ENCODE measurements at places on chromosomes 13 and 19.
A peak's percentile ranks its signal among the peaks of the same experiment; 100 is the strongest.

DNA sequence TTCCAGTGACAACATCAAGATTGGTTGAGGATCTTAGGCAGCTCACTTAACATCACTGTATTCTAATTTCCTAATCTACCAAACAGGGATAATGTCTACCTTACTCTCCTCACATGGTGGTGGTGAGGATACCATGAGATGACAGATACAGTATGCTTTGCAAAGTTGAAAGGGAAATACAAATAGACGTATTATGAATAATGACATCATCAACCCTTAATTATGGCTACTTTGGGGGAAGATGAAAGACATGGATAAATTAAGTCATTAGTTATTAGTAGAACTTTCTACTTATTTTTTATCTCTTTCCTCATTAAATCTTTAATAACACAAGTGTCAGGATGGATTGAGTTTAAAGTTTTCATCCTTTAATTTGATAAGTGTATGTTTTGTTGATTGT, 532.5 kb downstream of the KLF12 start:
- no peak for DNase-seq

GRCh38 chr13:26074706-26075105, 22.9 kb upstream of the SHISA2 start:
- no peak for DNase-seq

- DNase-seq: no peak
Observed at GRCh38 chr13:80712026-80712425, 371.1 kb upstream of the SPRY2 start.

- no peak for DNase-seq
Observed at GRCh38 chr19:41697198-41697855, 9.3 kb upstream of the CEACAM7 start.

DNA sequence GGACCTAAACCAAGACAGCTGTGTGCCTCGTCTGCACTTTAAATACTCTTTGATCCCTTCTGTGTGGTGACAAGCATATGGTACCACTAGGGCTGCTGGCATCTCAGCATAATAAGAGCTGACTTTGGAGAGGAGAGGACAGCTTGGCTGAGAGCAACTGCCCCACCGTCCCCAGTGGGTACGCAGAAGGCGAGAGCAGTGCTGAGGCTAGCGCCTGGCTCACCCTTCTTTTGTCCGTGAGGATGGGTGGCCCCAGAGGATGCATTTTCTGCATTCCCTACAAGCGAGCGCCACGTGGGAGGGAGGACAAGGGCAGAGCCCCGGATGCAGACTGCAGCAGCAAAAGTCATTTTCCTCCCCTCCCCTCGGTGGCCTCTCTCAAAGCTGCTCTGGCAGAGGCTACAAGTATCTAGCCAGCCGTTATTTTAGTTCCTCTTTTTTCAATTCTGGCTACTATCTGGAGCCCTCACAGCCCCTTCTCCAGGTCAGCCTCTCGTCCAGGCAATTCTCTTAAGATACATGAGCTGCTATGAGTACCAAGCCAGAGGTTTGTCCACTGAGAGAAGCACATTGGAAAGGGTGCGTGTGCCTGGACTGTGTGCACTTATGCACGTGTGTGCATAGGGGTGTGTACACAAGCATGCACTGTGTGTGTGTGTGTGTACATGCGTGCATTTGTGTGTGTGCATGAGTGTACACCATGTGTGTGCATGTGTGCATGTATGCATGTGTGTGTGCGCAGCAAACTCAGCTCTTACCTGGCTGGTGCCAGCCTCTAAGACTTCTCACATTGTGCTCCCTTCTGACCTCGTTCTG, 51.3 kb downstream of the RAB20 start:
- DNase-seq: no peak

DNA sequence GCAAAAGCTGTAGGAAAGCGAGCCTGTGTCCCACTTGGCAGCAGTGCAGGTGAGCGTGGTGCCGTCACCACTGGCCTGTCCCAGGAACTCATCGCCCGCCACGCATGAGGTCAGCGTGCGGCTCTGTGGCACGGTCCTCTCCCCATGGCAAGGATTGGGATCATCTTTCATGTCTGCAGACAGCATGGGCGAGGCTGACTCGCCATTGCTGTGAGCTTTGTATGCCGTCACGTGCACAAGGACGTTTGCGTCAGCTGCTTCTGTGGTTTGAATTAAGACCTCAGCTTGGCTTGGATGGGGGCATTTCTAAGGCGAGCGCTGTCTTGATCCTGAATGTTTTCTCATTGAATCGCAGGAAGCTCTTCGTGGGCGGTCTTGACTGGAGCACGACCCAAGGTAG, 9.8 kb downstream of the DAZAP1 start:
- DNase-seq: no peak

DNA sequence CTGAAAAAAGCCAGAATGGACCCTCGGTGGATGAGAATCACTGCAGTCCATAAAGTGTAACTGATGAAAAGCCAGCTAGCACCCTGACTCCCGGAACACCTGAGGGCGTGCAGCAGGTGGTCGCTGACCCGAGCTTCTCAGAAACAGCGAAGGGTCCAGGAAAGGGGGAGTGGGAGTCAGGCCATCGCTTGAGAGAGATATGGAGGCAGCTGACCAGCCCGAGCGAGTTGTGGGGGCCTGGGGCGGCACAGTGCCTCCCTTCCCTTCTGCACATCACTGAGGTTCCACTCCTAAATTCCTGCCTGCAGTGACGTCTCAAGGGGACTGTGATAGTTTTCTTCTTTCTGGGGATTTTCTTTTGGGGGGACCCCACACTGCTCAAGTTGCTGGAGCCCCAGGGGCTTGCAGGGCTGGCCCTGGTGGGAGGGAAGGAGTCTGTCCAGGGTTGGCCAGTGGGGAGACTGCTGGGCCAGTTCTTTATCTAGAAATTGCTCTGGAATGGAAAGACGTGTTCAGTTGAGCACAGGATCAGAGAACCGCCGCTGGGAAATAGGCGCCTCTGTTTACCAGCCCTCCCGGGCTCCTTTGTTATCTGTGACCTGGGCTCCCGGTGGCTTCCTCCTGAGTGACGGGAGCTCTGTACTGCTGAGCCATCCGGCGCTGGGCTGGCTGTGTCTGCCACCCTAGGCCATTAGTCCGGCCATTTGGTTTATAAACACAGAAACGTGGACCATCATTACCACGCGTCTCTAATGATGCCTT, 71.3 kb downstream of the RAB20 start:
- no peak for DNase-seq

GRCh38 chr13:22644941-22645340, 535.8 kb upstream of the SGCG start:
- DNase-seq: no peak

DNA sequence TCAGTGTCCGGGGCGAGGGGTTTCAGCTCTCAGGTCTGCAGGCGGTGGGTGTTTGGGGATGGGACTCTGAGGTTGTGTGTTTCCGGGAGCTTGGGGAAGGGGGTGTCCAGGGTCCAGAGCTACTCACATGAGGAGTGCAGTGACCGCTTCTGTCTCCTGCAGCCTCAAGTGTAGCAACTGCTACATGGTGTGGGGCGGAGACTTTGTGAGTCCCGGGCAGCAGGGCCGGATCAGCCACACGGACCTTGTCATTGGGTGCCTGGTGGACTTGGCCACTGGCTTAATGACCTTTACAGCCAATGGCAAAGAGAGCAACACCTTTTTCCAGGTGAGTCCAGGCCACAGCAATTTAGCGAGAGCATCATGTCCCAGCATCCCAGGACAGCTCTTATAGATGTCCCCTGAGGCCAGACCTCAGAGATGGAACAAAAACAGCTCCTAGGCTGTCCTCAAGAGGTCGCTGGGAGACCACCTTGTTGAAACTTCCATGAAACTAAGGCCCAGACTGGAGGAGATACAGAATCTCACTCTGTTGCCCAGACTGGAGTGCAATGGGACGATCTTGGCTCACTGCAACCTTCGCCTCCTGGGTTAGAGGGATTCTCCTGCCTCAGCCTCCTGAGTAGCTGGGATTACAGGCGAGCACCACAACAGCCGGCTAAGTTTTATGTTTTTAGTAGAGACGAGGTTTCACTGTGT, 44.9 kb downstream of the RYR1 start:
- peak; percentile 39 for DNase-seq

- DNase-seq: no peak
Observed at GRCh38 chr13:34430294-34430693, 511.8 kb upstream of the NBEA start.

GRCh38 chr19:33273881-33274662, 28.3 kb downstream of the CEBPA start:
- DNase-seq: no peak

DNA sequence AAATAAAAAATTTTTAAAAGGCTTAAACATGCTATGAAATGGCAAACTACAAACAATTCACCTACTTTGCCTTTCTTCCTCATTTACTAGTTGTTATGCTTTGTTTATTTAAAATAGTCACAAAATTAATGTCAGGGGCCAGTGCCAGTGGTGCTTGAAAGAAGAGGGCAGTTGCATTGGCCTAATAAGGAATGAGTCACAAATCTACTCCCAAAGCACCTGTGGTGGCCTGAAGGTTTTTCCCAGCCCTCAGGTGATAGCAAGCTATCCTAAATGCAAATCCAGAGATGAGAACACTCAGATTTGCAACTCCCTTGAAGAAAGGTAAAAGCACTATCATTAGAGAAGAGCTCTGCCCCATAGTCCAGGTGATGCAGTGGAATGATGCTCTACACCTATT, 103.6 kb downstream of the MBNL2 start:
- no peak for DNase-seq

DNA sequence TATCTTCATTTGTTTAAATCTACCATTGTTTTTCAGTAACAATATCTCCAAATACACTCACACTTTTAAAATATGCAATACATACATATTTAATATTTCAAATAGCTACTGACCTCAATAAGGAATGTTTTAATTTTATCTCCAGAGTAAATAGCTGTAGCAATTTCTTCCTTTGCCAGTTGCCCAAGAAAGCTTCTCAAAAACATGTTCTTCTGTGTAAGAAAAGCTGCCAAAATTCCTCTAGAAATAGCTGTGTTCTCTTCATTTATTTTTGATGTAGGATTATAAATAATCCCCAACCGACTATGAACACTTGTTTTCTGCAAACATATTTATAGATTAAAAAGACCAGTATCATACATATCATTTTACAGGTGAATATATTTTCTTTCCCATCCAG, 150.5 kb downstream of the UGGT2 start:
- DNase-seq: no peak

- DNase-seq: no peak
Observed at GRCh38 chr13:107395927-107396662, 819.2 kb downstream of the LIG4 start.

- no peak for DNase-seq
Observed at GRCh38 chr13:77595166-77595810, 59.8 kb downstream of the SCEL start.

DNA sequence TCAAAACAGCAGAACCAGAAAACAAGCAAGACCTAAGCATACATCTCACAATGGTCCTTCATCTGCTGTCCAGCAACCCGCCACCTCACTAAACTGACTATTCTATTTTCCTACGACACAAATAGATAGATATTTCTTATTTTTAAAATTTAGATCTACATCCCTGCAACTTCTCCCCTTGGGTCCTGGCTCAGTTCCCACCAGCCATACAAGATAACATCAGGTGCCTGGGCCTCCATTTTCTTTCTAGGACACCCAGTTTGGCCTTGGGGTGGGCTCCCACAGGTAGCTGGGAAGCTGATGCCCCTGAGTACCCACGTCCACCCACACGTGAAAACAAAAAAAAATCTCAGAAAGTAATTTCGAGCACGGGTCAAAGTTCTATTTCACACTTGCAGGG, 47.6 kb downstream of the TGDS start:
- DNase-seq: no peak

GRCh38 chr19:32781280-32781679, 61.7 kb downstream of the TDRD12 start:
- no peak for DNase-seq

GRCh38 chr13:102645701-102646100, 48.9 kb downstream of the TPP2 start:
- DNase-seq: no peak

DNA sequence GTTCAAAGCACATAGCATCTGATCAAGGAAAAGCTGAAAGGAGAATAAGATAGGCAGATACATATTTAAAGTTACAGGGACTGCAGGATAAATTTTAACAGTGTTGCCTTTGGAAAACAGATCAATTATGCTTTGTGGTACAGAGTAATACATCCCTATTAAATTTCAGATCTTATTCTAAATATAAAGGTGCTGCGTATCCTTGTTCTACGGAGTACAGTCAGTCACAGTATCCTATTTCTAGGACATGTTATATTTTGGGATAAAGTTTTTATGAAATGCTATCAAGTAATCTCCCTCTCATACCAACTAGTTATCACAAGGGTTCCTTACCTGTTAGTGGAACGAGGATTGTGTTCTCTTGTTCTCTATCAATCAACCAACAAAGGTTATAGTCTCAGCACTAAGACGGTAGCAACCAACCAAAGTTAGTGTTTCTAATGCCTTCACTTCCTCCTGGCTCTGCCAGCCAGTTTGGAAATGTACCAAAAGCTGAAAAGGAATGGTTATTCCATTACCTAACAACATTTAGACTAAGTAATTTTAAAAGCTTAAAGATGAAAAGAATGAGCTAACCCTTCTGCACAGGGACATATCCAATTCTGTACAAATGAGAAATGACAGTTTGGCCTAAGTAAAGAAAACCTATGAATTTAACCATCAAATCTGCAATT, 35.2 kb downstream of the TSC22D1 start:
- DNase-seq: no peak

DNA sequence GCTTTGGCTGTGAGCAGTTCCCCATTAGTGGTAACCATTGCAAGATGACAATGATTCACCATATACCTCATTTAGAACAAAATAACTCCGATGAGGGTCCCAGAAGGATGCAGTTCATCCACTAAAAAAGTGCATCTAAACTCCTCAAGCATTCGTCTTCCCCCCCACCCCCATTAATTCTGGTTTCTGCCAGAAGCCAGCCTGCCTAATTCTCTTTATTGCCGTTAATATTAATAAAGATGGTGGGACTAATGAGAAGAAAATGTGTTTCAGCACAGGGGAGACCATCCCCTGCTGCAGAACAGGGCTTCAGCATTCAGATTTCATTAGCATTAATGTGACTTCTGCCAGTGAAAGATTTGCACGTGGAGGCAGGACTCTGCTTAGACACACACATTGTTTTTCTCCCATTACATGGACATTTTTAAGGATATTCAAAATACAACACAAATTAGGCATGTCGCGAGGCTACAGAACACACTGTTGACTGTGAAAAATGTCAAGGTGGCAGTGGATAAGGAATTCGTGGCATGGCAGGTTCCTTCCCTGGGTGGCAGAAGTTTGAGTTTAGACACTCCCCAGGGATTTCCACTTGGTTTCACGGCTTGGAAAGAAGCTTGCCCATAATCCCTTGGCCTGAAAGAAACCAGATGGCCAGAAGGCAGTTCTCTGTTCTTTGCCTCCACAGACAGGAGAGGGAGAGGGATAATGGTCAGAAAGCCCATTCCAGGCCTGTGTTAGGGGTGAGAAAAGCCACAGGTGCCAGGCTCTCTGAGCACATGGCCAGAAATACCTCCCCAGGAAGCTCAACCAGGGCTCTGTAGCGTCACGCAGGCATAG, 236.5 kb downstream of the FOXO1 start:
- DNase-seq: no peak

DNA sequence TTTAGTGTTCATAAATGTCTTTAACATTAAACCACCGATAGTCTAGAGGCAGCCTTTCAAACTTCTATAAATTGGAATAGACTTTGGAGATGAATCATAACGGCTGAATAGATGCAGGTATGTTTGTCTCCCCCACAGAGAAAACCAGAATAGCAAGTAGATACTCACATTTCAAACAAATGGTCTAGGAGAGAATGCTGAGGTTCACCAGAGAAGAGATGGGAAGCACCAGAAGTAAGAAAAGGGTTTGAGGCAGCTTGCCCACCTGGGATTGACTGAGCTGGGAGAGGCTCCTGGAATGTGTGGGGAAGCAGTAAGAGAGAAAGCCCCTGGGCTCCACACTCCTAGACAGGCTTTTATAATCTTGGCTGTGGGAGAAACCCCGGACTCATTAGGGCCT, 6.4 kb downstream of the IGFL3 start:
- DNase-seq: no peak
